Thoracic aorta endothelial cell (primary cell): ENCODE measurements at places on chromosomes 12 and 14. TPM values are rescaled to one million over a fixed set of nuclear protein-coding genes. Genes with fewer than 3 reads are reported as not detected.

The ACOT4 gene
- total RNA-seq: 0.57 and 0.66 TPM in 2 replicates

The MGP gene
- total RNA-seq: 76.1 and 104 TPM in 2 replicates

The GLRX5 gene
- total RNA-seq: 50.4 and 60.3 TPM in 2 replicates

The CACNB3 gene
- 23.4 and 26.6 TPM in 2 replicates for total RNA-seq

The MANSC4 gene
- total RNA-seq: 0.13 and 0.14 TPM in 2 replicates

The TOGARAM1 gene
- 21.5 and 23.3 TPM in 2 replicates for total RNA-seq

The CLEC6A gene
- total RNA-seq: not detected in 2 replicates

The CLEC2D gene
- total RNA-seq: 3.5 TPM in 2 replicates

The RDH12 gene
- not detected in 2 replicates for total RNA-seq

The ESR2 gene
- total RNA-seq: 0.27 and 0.50 TPM in 2 replicates

The PGF gene
- 296 and 384 TPM in 2 replicates for total RNA-seq

The LGR5 gene
- not detected in 2 replicates for total RNA-seq

The PRPF40B gene
- total RNA-seq: 5.5 and 6.3 TPM in 2 replicates

The PPP1R12A gene
- 136 and 184 TPM in 2 replicates for total RNA-seq
